Islet precursor cell (in vitro differentiated cells): ENCODE measurements at places on chromosomes 4 and X.

- no peak for DNase-seq
Observed at GRCh38 chr4:1340181-1340747, 6.7 kb upstream of the UVSSA start.

- no peak for DNase-seq
Observed at GRCh38 chr4:55547466-55547770, 709 bp upstream of the CLOCK start.

GRCh38 chr4:159551281-159551680 lies 448.4 kb downstream of the RAPGEF2 start:
- no peak for DNase-seq

GRCh38 chrX:108464604-108465003 lies 25.0 kb downstream of the COL4A5 start:
- DNase-seq: peak; percentile 69

GRCh38 chr4:153528705-153529485 lies 62.7 kb downstream of the TMEM131L start:
- DNase-seq: no peak

DNA sequence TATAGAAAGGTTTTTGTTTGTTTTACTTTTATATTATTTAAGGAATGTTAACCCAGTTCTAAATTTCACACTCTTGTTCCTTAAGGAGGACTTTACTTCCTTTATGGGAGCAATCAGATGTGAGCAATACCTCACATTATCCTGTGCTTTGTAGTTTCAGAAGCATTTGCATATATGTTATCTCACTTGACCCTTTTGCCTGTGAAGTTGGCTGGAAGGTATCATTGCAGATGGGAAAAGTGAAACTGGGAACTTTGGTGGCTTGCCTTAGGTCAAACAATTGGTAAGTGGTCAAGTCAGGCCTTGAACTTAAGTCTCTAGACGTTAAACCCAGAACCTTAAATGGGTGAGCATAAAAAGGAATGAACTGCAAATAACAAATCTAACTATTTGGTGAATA lies 90.6 kb downstream of the AREG start:
- DNase-seq: no peak

- DNase-seq: no peak
Observed at GRCh38 chr4:20341134-20341738, 89.5 kb downstream of the SLIT2 start.

GRCh38 chrX:38081909-38082308 lies 75.6 kb downstream of the SYTL5 start:
- no peak for DNase-seq

DNA sequence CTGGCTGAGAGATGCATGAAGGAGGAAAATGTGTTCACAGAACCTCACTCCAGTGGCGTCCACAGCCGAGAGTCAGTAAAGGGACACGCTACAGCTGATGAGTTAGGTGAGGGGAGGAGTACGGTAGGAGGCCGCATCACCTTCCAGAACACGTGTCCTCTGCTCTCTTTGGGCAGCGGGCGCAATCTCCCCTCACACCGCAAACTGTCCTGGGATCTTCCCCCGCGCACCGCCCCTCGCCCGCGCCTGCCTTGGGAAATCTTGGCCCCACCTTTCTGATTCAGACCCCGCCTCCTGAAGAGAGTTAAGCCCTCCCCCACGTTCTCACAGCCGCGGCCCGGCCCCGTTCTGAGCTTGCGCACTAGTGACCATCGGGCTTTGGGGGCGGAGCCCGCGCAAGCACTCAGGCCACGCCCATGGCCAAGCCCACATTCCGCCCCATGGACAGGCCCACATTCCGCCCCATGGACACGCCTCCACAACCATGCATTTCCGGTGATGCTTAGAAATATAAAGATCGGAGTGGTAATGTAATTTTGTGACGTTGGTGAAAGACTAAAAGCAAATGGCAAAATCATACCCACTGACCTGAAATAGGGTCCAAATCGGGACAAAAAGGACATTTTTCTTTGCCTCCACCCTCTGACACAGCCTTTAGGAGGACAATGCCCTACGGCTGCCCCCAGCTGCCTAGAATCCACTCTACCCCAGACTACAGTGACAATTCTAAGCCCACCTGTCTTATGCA lies 13.3 kb downstream of the SMIM10 start:
- DNase-seq: peak; percentile 93

DNA sequence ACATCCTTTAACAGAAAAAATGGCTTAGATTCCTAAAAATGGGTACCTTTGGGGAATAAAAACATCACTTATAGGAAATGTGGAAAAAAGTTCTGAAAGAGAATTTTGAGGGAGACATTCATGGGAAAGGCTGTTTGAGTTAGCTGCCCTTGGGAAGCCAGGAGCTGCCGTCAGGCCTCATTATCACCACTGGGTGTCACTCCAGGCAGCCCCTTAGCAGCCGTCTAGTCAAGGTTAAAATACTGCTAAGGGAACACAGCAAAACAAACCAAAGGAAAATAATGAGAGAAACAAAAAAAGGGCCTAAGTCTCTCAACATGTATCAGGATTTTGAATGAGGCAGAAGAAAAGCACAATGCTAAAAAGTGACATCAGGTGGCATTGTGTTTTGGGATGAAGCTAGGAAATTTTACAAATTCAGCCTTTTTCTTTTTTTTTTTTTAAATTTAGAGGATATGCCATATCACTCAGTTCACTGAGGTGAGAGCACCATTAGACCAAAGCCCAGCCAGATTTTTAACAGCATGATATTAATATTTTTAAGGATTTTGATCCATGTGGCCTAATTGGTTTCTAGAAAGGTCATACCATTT lies 235.3 kb downstream of the GPAT3 start:
- peak; percentile 77 for DNase-seq
